ENCODE measurements at places on chromosomes 13 and 19. TPM values are rescaled to one million over a fixed set of nuclear protein-coding genes. Genes with fewer than 3 reads are reported as not detected.

Gene CRYL1
- total RNA-seq = 13.1 TPM

Gene ZNF773
- 9.7 TPM for total RNA-seq

Gene AXL
- total RNA-seq = 0.05 TPM

Gene COX7A1
- not detected for total RNA-seq

Gene GPI
- 600 TPM for total RNA-seq

Gene PTBP1
- total RNA-seq = 631 TPM

Gene ZNF329
- 4.0 TPM for total RNA-seq

Gene ATXN8OS
- not detected for total RNA-seq

Gene FGF21
- total RNA-seq = not detected

- no peak for DNase-seq
Observed at GRCh38 chr13:35797244-35797643, 320.8 kb upstream of the MAB21L1 start.

DNA sequence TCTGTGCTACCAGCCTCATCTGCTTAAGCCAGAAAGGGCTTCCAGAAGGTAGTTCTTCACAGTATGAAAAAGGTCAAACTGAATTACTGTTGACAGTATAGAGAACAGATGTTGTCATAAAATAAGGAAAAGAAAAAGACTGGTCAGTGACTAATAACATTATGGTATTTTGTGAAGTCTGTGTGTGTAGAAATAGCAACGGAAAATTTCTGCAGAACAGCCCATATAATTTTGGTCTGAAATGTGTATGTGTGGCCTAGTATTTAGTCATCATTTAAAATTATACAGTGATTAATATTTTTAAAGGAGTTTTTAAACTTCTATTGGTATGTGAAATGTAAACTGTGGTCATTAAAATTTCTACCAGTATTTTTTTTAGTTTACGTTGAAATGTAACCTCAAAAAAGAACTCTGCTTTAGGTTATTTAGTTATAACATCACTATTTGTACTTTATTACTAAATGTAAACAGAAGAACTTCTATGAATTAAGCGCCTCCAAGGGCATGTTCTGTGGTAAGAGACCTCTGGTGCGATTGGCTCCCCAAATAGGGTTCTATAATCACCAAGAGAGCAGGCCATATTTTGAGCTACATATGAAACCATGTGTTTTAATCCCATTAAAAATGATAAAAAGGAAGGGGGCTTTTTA lies 3.3 kb upstream of the GPR183 start:
- no peak for DNase-seq

DNA sequence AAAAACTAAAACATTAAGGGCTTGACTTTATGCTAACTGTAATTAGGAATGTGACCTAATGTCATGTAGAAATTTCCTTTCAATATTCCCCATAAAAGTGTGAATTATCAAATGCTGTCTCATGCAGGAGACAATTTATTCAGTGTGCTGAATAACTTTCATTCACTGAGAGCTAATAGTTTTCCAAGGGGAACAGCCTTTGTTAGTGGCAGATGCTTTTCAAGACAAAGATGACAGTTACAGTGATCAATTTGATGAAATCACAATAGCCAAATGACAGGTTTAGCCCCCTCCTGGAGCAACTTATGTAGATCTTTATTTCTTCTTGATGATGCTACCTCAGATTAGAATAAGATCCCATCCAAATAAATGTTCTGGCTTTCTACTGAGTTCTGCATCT lies 275.5 kb downstream of the ITGBL1 start:
- DNase-seq = no peak

- no peak for DNase-seq
Observed at GRCh38 chr13:47480121-47480520, 521.0 kb downstream of the SUCLA2 start.

DNA sequence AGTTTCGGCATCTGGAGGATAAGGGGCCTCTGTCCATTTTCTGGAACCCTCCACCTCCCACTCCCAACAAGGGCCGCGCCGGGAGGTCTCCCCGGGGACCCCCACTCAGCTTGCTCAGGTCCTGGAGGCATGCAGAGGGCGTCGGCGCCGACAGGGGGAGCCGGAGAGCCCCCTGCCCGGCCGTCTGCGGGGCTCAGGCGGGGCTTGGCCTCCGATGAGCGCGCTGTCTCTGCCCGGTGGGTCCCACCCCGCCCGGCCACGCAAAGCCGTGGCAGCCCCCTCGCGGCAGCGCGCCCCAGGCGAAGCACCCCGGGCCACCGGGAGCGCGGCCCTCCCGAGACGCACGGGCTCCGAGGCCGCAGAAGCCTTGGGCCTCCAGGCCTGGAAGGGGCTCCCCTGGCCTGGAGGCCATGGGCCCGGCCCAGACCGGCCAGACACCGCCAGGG lies 149.7 kb upstream of the ZNF536 start:
- DNase-seq = no peak

- DNase-seq = no peak
Observed at GRCh38 chr13:36028359-36029025, 102.7 kb downstream of the DCLK1 start.

DNA sequence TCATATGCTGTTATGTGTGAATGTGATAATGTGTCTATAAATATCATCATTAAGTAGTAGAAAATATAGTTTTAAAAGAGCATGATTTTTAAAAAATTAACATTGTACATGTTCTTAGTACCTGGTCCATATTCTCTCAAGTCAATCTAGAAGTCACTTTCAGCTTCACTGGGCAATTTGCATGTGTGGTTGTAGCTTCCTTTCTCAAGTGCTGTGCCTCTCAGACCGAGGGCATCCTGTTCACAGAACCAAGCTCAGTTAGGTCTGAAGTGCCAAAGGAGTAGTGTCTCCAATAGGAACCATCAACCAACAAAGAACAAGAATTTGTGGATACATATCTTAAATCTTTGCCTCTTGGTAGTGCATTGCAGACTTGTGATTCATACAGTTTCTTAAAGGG lies 541.8 kb upstream of the SLC10A2 start:
- DNase-seq = no peak

- no peak for DNase-seq
Observed at GRCh38 chr13:113122550-113123225, at the start of gene F10. Gene F10, plus strand, starts transcription at chr13:113122799. Its CDS starts 57 bp downstream, at chr13:113122856.

DNA sequence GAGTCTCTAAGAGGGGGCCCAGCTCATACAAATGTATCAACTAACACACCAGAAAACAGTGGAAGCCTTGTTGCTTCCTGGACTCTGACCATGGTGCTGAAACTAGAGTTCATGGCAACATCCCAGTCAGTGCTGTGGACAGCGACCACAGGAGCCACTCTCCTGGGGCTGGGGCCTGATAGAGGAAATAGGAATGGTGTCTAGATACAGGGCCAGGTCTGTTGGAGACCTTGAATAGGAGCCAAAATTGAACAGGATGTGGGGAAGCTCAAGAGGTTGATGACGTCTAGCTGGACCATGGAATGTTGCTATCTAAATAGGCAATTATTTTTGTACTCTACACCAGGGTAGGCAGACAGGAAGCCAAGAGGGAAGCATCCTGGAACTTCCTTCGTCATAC lies 21.7 kb downstream of the LILRB4 start:
- no peak for DNase-seq

- DNase-seq = no peak
Observed at GRCh38 chr13:51348069-51348967, 8.8 kb downstream of the SERPINE3 start.

DNA sequence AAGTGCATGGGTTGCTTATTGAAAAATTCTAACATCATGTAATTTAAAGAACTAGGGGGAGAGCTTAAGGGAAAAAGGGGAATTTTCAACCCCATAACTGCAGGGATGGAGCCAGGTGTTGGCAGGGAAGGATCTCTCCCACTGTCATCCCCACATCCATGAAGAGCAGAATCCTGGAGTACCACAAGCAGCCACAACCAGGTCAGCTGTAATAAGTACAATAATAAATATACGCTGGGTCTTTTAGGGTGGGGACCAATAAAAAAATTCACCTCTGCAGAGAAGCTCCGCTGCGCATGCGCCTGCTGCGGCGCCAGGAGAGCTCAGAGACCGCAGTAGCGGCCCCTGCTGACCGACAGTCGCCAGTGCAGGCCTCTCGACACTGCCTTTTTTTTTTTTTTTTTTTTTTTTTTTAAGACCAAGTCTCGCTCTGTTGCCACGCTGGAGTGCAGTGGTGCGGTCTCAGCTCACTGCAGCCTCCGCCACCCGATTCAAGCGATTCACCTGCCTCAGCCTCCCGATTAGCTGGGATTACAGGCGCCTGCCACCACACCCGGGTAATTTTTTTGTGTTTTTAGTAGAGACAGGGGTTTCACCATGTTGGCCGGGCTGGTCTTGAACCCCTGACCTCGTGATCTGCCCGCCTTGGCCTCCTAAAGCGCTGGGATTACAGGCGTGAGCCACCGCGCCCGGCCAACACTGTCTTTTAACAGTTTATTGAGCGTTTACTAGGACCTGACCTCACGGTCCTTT lies 2.5 kb upstream of the EEF2 start:
- peak; percentile 93 for DNase-seq

DNA sequence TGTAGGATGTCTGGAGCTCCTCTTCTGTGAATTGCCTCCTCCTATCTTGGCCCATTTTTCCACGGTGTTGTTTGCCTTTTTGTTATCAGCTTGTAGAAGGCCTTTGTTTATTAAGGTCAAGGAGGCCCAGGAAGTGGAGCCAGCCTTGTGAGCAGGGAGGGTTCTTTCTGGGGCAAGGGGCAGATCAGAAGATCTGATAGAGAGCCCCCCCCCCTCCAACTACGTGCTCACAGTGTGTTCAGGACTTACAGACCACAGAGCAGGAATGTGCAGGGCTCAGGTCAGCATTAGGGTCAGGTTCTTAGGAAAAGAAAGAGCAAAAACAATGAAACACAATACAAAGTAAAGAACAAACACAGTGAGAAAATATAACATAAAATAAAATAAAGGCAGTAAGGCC lies 59.4 kb downstream of the CCNE1 start:
- DNase-seq = no peak
